SHP77 treated with DMSO at 0.1 percent for 48 hours (cell line): ENCODE measurements at places on chromosomes 6 and 20.
A peak's percentile ranks its signal among the peaks of the same experiment; 100 is the strongest.

DNA sequence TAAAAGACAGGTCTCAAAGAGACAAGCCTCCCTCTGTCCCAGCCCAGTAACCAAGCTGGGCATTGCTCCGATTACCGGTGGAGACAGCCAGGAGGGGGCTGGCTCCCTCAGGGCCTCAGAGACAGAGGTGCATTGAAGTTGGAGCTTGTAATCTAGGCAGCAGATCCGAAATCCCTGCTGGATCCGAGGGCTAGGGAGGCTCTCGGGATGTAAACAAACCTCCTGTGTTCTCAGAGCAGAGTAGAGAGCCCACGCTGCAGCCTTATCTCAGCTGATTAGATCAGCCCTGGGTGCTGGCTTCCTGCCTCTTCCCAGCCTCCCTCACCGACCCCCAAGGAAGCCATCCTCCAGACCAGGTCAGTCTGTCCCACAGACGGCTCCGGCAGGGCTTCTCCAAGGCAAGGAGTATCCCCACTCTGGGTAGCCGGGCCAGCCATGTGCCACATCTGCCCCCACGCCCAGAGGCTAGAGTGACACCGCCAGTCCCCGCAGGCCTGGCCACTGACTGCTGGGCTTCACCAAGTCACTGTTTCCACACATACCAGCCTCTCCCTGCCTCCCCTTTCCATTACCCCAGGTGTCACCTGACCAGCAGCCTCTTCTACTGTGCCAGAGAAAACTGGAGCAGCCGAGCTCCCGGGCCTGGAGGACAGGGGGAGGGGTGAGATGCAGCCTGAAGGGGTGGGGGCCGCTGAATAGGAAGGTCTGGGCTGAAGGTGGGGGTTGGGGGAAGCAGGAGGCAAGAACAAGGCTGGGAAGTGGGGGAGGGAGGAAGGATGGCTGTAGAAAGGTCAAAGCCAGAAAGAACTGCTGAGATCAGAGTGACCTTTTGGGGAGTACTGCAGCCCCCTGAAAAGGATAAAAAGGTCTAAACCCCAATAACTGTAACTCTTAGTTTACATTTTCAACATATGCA, 6.0 kb downstream of the SDC4 start:
- DNase-seq: peak; percentile 4

- DNase-seq: no peak
These were observed 42.4 kb downstream of the PMEPA1 start for GRCh38 chr20:57667388-57667787.

GRCh38 chr6:13216236-13217014, 111.9 kb downstream of the TBC1D7 start:
- DNase-seq: no peak

- no peak for DNase-seq
These were observed 4.7 kb downstream of the LINC00237 start for GRCh38 chr20:21101453-21101931.

GRCh38 chr20:21270806-21271205, 32.3 kb upstream of the XRN2 start:
- no peak for DNase-seq

- DNase-seq: no peak
These were observed 52.1 kb downstream of the RNASET2 start for GRCh38 chr6:166904101-166904746.

DNA sequence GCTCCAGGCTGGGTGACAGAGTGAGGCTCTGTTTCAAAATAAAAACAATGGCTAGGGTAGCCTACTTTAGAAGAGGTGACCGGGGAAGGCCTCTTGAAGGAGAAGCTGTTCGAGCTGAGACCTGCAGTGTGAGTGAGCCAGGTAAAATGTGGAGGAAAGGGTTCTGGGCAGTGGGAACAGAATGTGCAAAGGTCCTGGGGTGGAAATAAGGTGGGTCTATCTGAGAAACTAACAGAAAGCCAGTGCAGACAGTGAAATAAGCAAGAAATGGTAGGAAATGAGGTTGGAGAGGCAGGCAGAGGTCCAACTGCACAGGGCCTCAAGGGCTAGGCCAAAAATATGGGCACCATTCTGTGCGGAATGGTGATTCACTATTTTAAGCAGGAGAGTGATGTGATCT, 53.4 kb downstream of the BPIFB1 start:
- no peak for DNase-seq

DNA sequence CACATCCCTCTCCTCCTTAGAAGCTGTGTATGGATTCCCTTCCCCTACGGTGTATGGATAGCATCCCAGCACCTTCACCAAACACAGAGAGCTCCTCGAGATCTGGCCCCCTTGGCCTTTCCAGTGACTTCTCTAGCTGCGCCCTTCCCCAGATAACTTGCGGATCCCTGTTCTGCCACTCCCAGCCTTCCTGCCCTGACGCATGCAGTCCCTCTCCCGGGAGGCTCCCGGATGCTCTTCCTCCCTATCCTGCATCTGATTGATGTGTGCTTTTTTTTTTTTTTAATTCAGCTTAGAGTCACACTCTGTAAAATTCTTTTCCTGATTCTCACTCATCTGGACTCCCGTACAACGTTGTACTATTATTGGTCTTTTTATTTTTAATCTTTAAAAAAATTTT, 44.8 kb downstream of the GCNT2 start:
- DNase-seq: no peak
